ENCODE measurements at places on chromosomes 2 and 18.

- no peak for DNase-seq
These were observed 309.9 kb downstream of the NDUFA10 start for GRCh38 chr2:239715202-239715601.

DNA sequence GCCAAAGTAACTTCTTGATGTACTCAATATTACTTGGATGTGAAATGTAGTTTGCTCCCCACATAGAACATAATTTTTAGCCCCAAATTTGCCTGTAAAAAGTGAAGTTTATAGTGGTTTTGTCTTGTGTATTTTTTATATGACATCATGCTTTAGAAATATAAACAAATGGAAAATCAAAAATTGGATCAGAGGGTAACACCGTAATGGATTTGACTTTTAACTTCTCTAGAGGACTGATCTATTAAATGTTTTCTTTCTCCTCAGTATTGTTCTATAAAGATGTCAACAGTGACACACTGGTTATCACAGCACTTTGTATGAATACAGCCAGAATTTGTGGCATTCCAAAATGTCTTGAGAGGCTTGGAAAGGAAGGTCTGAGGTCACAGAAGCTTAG is 45.6 kb upstream of the RASGRP3 start:
- no peak for DNase-seq

GRCh38 chr2:192437653-192438052 is 242.9 kb upstream of the TMEFF2 start:
- DNase-seq, result no peak

GRCh38 chr18:26865557-26865956 is at the start of gene AQP4:
Gene AQP4 (minus strand): TSS chr18:26865707. CDS start chr18:26865689, 18 bp downstream.
- no peak for DNase-seq

DNA sequence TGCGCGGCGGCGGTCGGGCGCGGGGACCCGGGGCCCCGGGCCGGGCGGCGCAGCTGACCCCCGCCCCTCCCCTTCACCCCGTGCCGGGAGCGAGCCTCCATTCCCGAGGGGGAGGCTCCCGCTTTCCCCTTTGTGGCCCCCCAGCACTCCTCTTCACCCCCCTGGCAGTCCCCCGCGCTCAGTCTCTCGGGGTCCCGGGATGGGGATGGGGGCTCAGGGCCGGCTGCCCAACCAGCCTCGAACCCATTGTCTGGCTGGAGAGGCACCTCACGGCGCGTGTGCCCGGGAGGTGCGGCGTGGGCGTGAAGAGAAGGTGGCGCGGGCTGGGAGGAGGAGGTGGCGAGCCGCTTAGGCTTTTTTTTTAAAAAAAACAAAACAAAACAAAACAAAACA is 748 bp downstream of the FMNL2 start:
- DNase-seq, result no peak

GRCh38 chr2:239318151-239318611 is 82.6 kb downstream of the HDAC4 start:
- DNase-seq, result no peak

DNA sequence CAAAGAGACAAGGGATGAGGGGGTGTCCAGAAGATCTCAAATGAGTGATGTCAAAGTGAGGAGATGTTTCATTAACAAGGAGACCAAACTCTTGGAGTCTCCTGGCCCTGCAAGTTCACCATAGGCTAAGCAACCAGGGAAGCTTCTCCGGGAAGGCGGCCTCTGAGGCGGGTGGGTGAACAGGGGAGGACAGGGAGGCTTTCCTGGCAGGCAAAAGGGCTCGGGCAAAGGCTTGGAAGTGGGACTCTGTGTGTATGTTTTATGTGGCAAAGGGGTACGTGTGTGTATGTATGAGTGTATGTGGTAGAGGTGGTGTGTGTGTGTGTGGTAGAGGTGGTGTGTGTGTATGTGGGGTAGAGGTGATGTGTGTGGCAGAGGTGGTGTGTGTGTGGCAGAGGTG is 163.9 kb downstream of the DYSF start:
- DNase-seq, result no peak

Measured in effector CD8-positive, alpha-beta T cell (primary cell).